ENCODE measurements at places on chromosomes 13 and 19.

DNA sequence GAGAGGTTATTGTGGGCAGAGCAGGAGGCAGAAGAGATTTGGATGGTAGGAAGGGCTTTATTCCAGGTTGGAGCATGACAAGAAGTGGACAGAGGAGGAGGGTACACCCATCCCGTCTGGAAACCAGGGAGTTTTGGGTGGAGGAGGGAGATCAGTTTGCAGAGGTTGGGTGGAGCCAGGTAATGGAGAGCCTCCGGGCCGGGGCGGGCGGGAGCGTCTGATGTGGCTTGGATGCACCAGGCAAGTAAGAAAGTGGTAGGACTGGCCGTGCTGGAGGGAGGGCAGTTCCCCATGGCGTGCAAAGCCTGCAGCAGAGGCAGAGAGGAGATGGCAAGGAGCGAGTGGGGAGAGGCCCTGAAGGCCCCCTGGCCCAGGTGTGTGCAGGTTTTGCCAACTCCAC, 10.9 kb downstream of the IGFLR1 start:
- DNase-seq: no peak

DNA sequence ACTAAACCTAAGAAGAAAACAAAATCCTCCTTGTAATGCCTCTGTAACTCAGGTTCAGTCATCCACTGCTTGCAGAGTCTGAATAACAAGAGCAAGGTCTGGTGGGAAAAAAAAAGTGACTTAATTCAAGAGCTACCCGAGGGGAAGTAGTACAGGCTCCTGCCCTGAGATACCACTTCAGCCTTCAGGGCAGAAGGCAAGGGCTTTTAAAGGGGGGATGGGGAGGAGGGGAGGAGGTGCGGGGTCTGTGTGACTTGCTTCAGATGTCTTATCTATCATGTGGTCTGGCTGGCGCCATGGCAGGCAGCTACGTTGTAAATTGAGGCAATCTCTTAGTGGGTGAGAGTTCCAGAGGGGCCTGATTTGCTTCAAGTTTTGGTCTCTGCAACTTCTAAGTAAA, 66.7 kb downstream of the LRRC63 start:
- DNase-seq: no peak

DNA sequence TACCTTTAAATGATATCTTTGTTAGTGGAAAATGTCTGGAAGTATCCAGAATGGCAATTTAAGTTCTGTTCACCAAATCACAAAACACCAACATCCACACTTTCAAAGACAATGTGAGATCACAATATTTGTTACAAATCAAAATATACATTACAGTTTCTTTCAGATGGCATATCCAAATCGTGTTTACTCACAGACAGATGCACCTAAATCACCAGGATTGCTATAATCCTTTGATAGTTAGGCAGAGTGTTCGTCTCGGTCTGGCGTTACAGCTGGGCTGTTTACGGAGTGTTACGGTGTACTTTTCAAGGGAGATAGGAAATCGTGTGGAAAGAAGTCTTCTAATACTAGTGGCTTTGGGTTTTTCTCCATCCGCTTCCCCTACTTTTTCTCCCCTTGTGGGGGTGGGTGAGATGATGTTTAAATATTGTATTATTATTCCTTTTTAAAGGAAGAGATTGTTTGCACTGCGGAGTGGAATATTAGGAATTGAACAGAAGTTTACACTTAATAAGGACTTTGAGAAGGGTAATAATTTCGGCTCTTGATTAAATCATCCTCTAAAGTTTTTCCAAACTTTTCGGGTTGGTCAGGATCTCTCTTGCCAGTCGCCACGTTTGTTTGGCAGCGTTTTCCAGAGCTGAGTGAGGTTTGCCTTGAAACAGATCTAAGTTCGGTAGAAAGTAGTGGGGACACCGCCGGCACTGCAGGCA, 1.8 kb downstream of the MAB21L1 start:
- DNase-seq: peak; percentile 57

DNA sequence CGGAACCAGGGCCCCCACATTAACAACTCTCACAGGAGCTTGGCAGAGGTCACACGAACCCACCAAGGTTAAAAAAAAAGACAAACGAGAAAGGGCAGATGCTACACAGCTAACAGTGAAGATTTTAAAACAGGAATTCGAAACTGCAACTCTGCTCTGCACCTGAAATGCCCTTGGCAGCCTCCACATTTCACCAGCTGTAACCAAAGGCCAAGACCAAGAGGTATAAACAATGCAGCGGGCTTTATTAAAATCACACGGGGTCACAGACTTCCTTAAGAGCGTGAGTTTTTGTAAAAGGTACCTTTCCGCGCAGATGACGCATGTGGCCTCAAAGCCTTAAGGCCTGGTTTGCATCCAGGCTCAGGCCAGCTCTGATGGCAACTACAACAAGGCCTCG, 88.2 kb downstream of the STK24 start:
- no peak for DNase-seq

- no peak for DNase-seq
Observed at GRCh38 chr13:114140131-114140905, 7.9 kb upstream of the RASA3 start.

DNA sequence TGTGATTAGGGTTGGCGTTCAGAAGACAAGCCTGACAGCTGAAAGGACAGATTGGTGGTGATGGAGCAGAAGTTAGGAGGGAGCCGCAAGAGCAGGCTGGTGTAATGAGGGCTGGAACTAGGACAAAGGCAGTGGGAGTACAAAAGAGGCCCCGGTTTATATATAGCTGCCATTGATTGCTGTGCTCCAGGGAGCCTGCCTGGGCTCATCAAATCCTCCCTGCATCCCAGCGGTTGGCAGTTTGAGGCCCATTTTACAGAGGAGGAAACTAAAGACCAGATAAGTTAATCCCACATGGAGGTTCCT, 123.7 kb downstream of the CACNA1A start:
- DNase-seq: no peak

DNA sequence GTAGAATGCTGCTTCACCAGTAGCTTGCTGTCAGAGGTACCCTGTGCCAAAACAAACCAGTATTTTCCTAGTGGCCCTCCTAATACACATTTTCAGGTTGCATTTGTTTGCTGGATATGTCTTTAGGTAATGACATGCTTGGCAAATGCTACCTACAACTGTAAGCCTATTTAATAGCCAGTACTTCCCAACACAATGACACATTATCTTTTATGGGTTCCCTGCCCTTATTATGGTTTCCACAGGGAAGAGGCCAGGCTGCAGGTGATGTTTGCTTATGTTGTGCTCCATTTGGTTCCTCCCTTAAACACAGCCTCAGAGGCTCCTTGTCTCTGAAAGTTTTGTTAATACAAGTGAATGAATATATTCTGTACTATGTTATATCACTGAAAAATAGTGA, 24.7 kb downstream of the FRY start:
- no peak for DNase-seq

- no peak for DNase-seq
Observed at GRCh38 chr13:35917942-35918645, 213.1 kb downstream of the DCLK1 start.

DNA sequence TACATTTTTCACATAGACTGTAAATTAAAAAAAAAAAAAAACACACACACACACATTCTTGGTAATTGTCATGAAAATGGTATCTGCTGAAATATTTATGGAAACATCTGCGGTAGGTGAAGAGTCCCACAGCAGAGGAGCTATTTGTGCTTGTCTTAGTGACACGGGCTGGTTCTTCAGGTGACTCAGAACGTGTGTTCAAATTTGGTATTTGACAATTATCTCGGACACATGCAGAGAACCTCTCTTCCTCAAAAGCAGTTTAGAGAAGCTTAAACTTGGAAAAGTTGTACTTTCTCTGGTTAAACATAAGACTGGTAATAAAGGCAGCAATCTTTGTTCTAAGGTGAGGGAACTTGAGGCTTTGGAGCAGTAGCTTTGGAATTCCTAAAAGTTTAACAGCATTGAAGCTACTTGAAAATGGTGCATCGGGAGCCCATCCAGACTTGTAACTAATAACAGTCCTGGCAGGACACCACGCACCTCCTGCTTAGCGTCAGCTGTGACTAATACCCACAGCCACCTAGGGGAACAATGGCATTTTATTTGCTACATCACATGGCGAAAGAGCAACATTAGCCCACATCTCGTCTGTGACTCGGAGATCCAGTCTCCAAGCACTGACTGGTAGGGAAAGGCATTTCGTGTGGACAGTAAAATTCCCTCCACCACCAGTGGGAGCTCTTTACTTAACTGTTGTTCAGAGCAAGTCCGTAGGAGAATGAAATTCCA, 1505.1 kb upstream of the SLC10A2 start:
- DNase-seq: no peak

- no peak for DNase-seq
Observed at GRCh38 chr19:48915757-48916156, 15.6 kb downstream of the NUCB1 start.

- no peak for DNase-seq
Observed at GRCh38 chr19:1364070-1364704, 19.5 kb upstream of the NDUFS7 start.
